ENCODE measurements at places on chromosomes 6 and 20.

DNA sequence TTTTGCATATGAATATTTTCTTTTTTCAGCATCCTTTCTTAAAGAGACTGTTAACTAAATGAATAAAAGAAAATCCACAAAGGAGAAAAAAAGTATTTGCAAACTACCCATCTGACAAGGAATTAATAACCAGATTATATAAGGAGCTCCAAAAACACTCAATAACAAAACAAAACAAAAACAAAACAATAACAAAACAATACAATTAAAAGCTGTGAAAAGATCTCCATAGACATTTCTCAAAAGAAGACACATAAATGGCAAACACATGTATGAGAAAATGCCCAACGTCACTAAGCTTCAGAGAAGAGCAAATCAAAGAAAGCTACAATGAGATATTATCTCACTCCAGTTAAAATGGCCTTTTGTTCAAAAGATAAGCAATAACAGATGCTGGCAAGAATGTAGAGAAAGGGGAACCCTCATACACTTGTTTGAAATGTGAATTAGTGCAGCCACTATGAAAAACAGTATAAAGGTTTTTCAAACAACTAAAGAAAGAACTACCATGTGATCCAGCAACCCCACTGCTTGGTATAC lies 1310.0 kb upstream of the EYS start:
- no peak for DNase-seq

DNA sequence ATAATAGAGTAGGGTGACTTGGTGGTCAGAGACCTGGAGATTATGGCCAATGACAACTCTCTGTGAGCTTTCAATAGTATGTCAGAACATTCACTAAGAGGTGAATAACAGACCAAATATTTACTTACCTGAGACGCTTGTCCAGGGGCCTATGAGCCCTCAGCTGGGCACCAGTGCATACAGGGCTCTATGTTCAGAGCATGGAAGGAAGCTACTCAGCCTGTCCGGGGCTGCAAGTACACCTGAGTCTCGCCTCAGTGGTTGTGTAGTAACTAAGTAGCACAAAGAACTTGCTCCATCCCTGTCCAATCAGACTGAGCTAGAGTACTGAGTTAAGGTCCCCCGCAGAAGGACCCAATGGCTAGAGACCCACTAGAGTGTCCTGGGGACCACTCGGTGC lies 11.6 kb upstream of the SCGN start:
- DNase-seq, result no peak

GRCh38 chr6:33323623-33323948 lies 6.0 kb upstream of the ZBTB22 start:
- no peak for DNase-seq

- no peak for DNase-seq
These were observed 875.6 kb downstream of the TFAP2A start for GRCh38 chr6:9539231-9539755.

DNA sequence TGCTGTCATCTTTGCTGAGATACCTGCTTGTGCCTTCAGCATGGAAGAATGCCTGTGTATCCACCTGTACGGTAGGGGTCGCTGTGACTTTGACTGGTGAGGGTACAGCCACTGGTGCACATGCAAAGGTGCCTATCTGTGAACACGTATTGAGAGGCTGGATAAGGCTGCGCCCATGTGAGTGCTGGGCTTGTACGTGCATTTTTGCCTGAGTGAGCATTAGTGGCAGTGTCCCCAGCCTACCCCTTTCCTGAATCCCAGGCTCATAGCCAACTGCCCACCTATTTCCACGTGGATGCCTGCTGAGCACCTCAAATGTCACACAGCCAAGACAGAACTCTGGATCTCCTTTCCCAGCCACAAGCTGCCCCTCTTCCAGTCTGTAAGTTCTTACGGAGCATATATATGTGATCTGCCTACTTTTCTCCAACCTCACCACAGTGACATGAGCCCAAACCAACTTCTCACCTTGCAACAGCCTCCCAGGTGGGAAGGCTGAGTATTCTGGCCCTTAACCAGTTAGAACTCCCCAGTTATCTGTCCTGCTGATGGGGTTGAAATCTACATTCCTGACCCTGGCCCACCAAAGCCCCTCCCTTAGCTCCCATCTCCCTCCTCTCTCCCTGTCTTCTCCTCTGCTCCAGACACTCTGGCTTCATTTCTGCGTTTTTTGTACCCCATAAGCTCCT lies 1.1 kb upstream of the SLC2A10 start:
- no peak for DNase-seq

GRCh38 chr6:155521719-155522118 lies 66.1 kb upstream of the NOX3 start:
- DNase-seq, result peak; percentile 59

DNA sequence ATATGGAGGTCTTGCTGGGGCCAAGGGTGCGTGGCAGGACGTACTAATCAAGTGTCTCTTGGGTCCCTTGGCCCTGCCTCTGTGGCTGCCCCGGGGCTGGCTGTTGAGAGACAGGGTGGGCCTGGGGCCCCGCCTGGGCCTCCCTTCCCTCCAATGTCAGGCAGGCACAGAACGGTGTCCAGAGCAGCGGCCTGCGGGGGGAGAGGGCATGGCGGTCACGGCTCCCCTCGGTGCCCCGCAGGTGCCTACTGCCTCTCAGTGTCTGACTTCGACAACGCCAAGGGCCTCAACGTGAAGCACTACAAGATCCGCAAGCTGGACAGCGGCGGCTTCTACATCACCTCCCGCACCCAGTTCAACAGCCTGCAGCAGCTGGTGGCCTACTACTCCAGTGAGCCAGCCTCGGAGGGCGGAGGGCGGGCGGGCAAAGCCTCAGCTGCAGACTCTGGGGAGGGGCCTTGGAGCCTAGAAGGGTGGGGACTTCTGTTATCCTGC lies 50.0 kb downstream of the SRC start:
- DNase-seq, result no peak

DNA sequence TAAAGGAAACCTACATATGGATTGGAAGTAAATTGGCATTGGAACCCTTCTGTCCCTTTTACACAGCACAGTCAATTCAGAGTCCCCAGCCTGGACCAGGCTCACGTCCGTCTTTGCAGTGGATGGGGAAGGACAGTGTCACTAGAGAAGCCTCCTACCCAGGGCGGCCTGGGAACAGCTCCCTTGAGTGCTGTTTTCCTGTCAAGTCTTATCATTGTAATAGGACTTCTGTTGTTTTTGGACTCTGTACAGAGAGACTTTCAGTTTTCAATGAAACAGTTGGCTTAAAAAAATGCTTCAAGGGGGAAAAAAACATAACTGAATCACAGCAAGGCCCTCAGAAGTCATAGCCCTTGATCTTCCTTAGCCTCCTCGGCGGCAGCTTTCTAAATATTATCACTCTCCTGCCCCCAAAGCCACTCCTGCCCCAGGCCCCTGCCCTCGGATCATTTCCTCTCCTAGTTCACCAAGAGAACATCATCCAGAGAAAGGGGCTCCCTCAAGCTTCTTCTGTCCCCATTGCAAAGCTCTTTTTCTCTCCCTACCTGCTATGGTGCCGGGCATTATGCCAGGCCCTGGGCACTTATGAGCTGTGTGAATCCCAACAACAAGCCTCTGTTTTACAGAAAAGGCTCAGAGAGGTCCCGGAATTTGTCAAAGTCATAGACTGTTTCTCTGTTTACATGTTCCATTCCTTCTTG lies 37.8 kb upstream of the CNKSR3 start:
- peak; percentile 64 for DNase-seq

DNA sequence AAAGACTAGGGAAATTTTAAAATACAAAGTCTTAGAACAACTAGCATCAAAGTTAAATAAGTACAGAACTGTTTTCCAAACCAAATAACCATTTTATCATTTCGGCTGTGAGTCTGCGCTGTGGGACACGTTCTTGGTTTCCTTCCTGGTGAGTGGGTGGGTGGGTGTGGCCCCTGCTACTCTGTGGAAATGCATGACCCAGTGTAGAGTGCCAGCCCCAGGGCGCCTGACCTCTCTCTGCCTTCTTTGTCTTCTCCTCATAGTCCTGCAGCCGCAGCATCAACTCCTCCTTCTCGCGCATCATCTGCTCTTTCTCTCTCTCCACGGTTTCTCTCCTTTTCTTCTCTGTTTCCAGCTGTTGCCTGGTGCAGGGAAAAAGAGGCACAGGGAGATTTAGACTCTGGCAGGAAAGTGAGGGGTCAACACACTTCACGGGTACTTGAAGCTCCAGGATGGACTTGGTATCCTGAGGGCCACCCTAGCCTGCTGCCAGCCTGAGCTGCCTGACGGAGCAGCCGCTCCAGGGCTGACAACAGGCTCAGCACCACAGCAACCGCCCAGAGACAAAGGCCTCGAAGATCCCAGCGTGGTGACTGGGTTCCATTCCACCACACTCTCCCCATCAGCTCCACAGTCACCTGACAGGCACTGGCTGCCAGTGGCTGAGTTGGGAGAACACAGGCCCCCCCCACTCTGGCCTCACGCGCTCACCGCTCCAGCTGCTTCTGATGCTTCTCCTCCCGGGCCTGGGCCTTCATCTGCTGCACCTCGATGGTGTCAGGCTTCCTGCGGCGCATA lies 48.4 kb downstream of the EZR start:
- DNase-seq, result no peak

GRCh38 chr6:70135219-70136160 lies 167.4 kb downstream of the COL9A1 start:
- DNase-seq, result no peak

Data from EH (cell line).